ENCODE measurements at places on chromosomes 2 and 18.

- DNase-seq, result no peak
These were observed 60.0 kb upstream of the PSME4 start for GRCh38 chr2:54030806-54031205.

DNA sequence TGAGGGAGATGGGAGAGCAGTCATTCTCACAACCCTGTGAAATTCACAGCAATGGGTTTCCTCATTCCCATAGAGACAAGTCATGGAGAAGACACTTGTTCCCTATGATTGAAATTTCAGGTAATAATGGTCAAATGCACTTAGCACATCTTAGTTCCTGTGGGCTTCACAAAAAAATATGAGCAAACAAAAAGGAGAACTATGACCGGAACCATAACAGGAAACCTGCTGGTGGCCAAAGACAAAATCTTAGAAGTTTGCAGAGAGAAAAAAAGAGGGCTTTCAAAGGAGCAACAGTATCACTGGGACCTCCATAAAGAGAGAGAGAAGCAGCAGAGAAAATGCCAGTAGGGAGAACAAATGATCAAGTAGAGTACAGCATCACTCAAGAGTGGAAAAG, 138.9 kb upstream of the APCDD1 start:
- DNase-seq, result no peak

DNA sequence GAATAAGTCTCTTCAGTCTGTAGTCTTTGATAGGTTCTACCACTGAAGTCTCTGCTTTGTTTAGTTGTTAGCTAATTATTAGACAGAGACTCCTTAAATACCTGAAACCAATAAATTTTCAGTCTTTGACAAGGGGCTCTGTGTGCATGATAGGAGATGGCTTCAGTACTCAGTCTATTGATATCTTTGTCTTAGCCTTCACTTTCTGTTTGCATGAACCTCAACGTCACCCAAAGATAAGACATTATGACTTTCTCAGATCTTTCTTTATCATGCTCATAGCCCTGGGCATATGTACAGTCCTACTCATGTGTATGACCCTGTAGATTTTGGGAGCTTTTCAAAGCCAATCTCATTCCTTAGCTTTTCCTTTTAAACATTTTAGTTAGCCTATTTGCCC, 183.5 kb upstream of the GCFC2 start:
- DNase-seq, result no peak

DNA sequence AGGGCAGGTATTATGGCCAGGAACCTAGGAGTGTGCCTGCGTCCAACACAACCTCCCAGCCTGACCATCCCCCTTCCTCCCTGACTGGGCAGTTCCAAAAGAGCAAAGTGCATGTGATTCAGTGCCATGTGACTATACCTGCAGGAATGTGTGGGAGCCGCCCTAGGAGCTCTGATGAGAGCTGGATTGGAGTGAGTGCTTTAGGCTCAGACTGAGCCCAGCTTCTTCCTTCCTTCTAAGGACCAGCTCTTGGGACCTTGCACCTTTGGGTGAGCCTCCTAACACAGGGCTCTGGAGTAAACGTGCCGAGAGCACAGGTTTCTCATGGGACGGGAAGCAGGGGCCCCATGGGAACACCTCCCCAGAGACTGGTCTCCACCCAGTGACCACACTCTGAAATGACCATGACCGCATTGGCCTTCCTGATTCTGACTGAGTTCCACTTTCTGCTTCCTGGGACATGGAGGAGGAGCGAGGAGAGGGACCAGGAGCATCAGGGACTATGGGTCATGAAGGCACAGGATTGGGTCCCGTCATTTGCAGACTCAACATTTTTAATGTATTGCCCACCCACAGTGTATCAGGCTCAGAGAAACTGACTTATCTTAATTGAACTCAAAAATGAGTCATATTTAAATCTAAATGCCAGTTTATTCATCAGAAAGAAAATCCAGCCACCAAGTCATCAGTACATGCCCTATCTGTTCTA, 87.8 kb upstream of the BCL2L11 start:
- no peak for DNase-seq

DNA sequence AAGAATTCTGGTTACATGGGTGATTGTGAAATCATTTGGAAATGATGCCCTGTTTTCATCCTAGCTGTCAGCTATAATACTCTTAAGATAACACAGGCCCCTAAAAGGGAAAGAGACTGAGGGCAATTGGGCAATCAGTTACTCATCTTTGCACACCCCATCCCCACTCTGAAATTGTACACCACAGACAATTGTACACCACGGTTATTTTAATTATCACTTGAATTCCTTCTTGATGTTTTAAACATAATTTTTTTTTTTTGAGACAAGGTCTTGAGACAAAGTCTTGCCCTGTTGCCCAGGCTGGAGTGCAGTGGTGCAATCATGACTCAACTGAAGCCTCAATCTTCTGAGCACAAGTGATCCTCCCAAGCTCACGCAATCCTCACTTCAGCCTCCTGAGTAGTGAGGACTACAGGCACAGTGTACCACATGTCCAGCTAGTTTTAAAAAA, 862.4 kb upstream of the ACVR2A start:
- no peak for DNase-seq

- peak; percentile 38 for DNase-seq
These were observed 1060.6 kb upstream of the FANCL start for GRCh38 chr2:59301466-59302402.

DNA sequence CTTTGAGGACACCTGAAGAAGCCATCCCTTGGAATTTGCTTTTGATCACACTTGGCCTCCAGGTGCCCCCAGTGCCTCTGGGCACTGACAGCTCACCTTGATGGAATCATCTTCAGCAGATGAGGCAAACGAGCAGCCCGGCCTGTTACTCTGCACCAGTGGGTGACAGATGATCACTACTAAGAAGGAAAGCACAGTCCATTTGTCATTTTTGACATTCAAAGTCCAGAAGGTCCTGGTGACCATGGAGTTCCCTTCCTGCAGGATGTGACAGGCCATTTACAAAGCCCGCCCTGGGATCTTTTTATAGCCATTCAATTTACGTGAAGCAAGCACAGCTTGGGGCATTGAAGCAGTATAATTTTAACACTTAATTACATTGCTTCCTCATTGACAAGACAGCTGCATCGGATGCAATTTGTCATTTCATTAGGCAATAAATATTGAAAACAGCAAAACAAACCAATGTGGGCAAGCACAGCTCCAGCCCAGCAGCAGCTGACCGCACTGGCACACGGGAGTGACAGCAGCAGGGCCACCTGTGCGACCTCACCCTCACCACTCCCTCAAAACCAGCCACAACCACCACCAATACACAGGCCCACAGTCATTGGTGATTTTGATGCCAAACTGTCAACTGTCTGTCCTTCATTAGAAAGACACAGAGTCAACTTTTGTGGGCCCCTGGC, 76.0 kb upstream of the SLC66A3 start:
- no peak for DNase-seq

- DNase-seq, result no peak
These were observed 2.7 kb downstream of the NCL start for GRCh38 chr2:231461516-231461971.

DNA sequence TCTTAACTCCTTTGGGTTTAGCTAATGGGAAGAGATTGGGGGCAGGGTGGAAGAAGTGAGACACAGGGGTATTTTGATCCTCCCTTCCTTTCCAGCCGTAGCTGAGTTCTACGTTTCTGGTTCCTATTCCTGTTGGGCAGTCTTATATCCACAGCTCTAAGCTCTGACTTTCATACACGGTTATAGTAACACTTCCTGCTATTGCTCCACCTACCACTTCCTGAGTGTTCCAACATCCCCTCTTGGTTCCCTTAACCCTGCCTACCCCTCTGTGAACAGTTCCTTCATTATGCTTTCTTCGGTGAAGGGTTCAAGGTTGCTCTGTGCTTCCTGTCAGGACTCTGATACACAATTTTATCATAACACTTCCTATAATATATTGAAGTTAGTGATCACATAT, 205.1 kb downstream of the DNAH7 start:
- no peak for DNase-seq

DNA sequence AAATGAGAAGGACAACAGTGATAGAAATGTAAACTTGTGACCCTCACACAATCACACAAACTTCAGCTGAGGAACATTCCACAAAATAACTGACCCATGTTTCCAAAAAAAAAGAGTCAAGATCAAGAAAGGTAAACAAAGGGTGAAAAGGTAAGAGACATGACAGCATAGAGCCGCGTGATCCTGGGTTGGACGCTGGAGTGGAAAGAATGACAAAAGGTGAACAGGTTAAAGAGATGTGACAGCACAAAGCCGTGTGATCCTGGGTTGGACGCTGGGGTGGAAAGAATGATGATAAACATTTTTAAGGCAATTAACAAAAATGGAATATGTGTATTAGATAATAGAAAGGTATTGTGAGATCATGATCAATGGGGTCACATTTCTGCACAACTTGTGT, 110.3 kb downstream of the SNTG2 start:
- DNase-seq, result no peak

GRCh38 chr18:9571546-9571945, 42.8 kb downstream of the PPP4R1 start:
- no peak for DNase-seq

DNA sequence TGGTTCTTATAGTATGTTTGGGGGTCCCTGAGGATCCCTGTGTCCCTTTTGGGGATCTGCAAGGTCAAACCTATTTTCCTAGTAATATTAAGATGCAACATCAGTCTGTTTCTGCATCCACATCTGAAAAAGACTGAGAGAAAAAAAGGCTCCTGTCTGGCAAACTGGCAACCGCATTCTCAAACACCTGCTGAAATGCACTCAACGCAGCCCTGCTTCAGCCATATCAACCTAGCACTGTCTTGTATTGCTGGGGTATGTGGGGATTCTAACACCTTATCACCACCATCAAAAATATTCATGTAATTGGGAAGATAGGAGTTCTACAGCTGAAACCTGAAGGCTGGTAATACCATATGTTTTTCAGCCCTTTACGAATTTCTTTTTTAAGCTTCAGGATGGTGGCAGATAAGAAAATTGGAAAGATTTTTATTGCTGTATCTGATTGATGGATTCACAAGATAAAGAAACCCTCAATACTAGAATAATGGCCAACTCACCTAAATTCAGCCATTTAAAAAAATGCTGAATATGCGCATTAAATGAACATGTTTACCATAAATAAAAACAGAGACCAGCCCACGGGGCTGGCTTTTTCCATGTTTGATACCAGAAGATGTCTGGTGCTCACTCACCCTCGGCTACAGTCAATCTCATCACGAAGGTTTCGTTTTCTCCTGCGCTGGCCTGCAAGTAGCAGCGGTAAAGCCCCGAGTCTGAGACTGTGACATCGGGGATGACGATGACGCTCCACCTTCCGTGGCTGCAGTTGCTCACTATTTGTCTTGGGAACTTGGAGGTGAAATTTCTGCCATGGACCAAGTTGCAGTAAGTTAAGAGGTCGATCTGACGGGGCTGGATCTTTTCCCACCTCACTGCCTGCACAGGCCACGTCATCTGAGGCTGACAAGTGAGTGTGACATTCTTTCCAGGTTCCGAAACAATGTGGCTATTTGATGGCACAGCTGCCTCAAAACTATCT, 52.3 kb downstream of the CD226 start:
- DNase-seq, result no peak

DNA sequence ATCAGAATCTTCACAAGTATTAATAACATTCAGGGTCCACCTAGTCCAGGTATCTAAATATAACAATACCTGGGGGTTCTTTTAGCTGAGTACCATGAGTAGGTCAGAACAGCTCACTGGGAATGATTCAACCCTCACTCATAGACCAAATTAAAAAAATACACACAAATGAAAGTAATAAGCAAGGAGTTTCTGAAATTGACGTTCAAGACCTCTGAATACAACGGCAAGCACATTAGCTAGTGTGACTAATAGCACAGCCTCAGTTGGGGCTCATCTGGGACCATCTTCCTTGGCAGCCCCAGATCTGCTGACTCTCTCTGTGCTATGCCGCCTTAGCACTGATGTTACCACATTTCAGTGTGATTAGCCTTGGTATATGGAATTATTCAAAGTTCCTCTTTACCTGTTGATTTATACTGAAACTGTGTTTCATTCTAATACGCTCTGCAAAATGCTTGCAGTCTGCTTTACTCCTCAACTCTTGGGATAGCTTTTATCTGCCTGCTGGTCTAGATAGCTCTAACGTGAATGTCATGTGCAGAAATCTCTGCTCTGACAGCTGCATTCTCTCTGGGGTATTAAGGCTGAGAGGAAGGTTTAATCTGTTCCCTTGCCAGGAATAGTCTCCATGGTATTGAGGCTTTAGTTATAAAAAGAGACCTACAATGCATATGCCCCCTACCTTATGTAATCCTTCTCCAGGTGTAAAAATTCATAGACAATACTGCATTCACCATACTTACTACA, 153.3 kb downstream of the METTL4 start:
- DNase-seq, result no peak
